NCI-H69 (cell line): ENCODE measurements at places on chromosomes 5 and 9.

GRCh38 chr5:1174122-1174936 is 27.1 kb upstream of the SLC6A19 start:
- peak; percentile 71 for DNase-seq

- no peak for DNase-seq
These were observed 29.3 kb downstream of the TUT7 start for GRCh38 chr9:86324901-86325300.

GRCh38 chr5:177565046-177565445 is 10.7 kb upstream of the FAM193B start:
- no peak for DNase-seq

DNA sequence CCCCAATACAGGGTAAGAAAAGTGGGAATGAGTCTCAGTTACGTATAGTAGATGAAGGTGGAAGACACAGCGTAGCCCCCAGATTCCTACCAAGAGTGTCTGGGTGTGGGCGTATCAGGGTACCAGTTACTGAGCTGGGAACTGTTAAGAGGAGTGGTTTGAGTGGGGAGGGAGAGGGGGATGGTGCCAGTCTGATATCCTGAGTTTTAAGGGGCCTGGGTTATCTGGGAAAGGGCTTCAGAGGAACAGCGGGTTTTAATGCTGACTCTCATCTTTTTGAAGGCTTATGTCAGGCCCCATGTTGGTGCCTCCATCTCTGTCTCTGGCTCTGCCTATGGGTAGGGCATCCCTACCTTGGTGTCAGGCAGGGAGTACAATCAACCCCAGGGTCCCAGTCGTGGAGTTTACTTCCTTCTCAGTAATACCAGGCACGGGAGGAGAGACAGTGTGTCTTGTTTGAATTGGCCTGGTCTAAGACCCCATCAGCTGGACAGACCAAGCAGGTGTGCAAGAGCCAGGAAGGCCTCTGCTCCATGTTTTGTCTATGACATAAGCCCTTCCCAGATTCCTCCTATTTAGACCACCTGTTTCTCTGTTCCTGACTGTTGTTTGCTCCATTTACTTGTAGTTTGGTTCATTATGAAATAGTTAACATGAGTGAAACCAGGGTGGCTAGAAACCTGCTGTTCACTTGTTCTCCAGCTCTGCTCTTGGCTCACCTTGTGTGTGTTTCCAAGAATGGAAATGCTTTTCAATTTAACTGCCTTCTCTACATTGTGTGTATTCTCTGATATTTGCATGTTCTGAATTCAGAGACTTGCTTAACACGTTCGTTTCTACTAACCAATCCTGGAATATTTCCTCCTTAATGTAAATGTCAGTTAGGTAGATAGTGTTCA is 125.6 kb downstream of the DAB2IP start:
- DNase-seq: no peak

DNA sequence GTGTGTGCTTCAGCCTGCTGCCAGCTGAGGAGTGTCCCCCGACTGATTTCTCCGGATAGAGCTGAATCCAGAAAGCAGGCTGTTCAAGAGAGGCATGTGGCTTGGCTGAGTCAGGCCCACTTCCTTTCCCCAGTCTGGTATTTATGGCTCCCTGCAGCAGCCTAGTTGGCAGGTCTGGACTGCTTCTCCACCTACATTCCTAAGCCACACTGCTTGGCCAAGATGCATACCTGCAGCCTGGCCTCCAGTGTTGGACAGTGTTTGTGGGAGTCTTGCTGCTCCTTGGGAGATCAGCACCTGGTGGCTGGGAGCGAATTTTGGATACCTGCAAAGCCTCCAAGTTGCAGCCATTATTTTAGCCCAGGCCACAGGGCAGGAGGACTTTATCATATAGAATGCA is 670.8 kb downstream of the ACTL7B start:
- no peak for DNase-seq

- no peak for DNase-seq
These were observed 6.1 kb downstream of the TNC start for GRCh38 chr9:115111874-115112273.

DNA sequence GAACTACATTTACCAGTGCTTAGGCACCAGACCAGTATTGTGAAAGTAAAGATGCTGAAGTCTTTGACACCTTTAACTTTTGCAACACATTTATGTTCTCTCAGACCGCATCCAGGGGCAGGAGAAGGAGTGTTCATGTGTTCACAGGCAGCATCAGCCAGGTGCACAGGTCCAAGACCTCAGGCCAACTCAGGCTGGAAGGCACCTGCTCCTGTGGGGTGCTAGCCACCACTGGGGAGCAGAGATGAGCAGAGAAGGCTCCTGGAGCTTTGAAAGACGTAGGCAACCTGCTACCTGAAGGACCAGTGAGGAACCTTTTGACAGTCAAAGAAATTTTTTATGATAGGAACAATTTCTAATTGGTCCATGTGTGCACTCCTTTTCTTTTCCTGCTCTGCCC is 35.6 kb downstream of the DAPK1 start:
- DNase-seq: no peak

- no peak for DNase-seq
These were observed 180.8 kb upstream of the GAS1 start for GRCh38 chr9:87127978-87128614.

DNA sequence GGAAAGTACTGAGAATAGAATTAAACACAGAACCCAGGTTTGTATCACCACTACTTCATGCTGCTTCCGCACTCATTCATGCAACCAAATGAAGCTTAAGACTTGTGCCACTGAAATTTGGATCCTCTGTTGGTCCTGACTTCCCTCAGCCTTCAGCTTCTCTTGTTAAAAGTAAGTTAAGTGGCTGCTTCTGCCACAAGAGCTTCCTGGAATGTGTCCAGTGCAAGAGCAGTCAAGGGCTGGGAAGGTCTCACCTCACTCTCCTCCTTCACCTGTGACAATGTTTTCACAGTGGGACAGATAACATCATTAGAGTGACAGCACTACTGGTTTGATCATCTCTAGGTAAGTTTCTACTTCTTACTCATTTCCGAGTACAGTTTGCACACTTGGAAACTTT is 7.9 kb downstream of the SNCAIP start:
- DNase-seq: no peak

DNA sequence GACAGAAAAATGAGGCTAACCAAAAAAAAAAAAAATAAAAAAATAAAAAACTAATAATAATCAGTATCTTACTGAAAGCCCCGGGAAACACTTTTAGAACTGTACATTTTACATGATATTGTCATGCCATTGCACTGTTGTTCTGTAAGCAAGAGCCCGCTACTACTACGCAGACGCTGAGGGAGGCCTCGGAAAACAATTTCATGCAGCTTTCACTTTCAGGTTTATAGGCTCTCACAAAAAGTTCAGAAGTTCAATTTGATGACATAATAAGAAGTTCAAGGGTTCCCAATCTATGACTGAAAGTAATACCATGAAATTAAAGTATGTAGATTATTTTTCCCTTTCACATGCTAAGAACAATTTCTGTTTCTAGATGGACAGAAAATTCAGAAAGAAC is 318.3 kb upstream of the ITGA1 start:
- no peak for DNase-seq

- no peak for DNase-seq
These were observed 24.3 kb downstream of the HMGCR start for GRCh38 chr5:75361310-75361709.

- no peak for DNase-seq
These were observed 137.6 kb upstream of the MAP3K1 start for GRCh38 chr5:56677690-56678305.

DNA sequence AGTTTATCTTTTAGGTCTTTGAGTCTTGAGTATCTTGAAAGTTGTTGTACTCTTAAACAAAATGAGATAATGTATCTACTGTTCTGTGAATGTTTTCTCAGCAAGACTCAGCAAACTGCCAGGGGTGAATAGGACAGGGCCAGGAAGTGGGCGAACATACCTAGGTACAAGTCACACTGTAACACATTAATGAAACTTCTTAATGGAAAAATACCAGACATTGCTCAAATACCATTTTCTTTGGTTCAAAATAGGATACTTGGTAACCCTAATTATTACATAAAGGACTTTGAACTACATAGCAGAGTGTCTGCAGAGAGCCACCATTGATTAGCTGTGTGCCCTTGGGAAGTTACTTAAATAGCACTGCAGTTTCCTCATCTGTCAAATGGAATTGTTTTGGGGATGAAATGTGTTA is 197.5 kb downstream of the ARHGEF28 start:
- DNase-seq: peak; percentile 77

- peak; percentile 57 for DNase-seq
These were observed 2.2 kb downstream of the DCP2 start for GRCh38 chr5:112978836-112979235.

GRCh38 chr5:95670568-95670967 is 12.2 kb downstream of the SPATA9 start:
- DNase-seq: no peak

GRCh38 chr9:78777747-78778146 is 480.8 kb downstream of the PSAT1 start:
- DNase-seq: peak; percentile 27

DNA sequence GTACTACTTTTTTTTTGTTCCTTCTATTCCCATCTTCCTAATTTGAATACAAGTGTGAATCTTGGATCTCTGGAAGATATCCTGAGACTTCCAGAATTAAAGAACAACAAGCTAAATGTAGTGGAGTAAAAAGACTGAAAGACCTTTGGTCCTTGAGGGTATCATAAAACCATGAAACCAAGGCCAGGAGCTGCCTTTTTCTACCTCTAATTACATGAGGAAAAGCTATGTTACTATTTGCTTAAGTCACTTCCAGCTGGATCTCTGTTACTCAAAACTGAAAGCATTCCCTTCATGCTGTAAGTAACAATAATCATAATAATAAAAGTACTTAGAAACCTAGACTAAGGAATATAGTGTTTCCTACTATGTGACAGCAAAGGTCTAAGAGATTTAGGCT is 649.6 kb downstream of the KCTD16 start:
- no peak for DNase-seq

DNA sequence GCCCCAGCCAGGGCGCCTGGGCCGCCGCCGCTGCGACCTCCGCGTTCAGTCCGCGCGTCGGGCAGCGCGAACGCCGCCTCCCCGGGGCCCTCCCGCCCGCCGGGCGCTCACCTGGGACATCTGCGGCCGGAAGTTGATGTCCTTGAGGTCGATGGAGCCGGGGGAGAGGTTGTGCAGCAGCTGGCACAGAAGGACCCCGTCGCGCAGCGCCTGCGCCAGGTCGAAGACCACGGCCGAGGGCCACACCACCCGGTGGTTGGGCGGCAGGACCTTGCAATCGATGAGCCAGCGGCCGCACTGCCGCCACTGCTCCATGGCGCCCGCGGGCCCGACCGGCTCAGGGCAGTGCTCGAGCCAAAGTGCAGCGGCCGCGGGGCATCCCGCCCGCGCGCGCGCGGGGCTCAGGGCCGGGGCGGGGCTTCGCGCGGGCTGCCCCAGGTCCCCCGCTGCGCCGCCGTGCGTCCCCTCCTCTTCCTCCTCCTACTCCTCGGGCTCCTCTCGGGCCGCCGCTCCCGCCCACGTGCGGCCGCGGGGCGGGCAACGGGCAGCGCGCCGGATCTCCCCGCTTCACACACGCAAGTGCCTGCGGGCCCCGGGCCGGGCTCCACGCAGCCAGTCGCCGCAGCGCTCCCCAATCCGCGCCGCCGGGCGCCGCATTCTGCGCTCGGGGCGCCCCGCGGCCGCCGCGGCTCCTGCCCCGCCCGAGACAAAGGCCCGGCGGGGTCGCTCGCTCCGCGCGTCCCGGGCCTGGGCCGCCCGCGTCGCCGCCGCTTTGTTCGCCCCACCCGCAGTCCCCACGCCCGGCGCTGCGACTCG is at the start of gene VAV2:
Gene VAV2, minus strand, starts transcription at position 361 of the 816 bp plus-strand sequence. Its CDS starts 46 bp downstream, at position 315.
- DNase-seq: peak; percentile 92

GRCh38 chr5:89756955-89757354 is 652.6 kb downstream of the CETN3 start:
- no peak for DNase-seq

DNA sequence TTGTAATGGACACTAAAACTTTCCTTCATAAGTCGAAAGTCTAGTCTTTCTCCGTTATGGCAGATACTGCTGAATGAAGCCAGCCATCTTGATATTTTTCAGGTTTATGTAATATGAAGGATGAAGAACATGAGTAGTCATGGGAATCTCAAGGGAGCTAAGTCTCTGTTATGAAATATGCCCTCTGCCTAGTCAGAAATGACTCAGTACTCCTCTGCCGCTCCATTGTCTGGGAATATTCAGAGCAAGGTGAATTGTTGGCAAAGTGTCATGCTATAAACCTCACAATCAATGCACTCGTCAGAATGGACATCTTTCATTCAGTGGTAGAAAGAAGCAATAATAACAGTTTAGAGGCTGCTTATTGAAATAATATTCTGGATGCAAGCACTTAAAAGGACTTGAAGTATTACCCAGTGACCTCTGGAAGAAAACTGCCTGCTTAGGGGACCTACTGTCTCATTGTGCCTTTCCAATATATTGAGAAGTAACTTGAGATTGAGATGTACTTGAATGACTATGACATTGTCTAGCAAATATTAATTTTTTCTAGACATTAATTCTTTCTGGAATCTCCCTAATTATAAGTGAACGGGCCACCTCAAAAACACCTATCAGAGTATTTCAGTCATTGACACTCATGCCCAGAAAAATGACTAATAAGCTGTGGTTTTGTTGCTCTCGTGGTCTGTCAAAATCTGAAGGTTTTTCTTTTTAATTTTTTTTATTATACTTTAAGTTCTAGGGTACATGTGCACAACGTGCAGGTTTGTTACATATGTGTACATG is 1011.5 kb upstream of the ACO1 start:
- no peak for DNase-seq

DNA sequence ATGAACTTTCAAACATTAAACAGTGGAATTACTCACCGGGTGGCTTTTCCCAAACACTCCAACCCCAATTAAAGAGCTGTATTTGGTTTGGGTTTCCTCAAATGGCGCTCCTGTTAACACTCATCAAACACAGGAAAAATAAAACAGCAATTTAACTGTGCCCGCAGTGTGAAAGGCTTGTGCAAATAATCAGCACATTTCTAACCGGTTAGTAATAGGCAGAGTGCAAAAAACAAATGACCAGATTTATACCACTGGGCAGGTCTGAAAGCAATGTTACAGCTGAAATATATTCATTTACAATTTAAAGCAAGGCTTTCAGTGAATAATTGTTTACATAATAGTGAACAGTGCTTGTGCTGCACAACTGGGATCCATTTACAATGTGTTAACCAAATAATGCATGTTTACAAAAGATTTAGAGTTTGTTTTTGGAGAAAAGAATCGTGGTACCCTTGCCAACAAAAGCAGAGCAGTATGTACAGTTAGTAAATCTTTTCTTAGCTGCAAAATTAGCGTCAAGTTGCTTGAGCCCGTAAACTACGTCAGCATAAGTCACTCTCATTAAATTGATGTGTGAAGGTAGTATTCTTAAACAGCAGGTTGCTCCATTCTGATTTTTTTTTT is 662.9 kb upstream of the ZNF608 start:
- DNase-seq: peak; percentile 99

DNA sequence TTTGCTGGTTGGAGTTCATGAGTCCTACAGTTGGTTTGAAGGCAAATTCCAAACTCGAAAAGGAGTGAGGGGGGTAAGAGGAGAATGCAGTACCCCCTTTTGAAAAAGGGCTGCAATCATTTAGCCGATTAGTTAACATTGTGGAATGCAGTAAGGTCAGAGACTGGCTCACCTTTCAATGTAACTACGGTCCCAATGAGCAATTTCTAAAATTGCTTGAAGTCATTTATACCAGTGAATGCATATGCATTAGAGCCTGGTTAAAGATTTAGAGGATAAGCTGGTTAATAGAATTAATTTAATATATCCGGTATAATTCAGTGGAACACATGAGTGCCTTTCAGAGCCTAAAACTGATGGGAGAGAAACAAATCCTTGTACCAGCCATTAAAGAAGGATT is 172.6 kb upstream of the PAPPA start:
- DNase-seq: no peak

- no peak for DNase-seq
These were observed 26.9 kb downstream of the ADGRV1 start for GRCh38 chr5:90585337-90585986.

- DNase-seq: no peak
These were observed 11.0 kb upstream of the DENND1A start for GRCh38 chr9:123940721-123941523.
